Endothelial cell of coronary artery (primary cell): ENCODE measurements at places on chromosomes 7 and 10. TPM values are rescaled to one million over a fixed set of nuclear protein-coding genes. Genes with fewer than 3 reads are reported as not detected.

The CREB3L2 gene
- total RNA-seq, result 16.2 and 37.5 TPM in 2 replicates

The PRKG1 gene
- 1.9 and 3.9 TPM in 2 replicates for total RNA-seq

The DOCK4 gene
- total RNA-seq, result 160 and 199 TPM in 2 replicates

The GDF10 gene
- total RNA-seq, result not detected in 2 replicates

The HABP2 gene
- not detected in 2 replicates for total RNA-seq

The SHLD2 gene
- total RNA-seq, result 18.6 and 19.1 TPM in 2 replicates

The NOBOX gene
- total RNA-seq, result not detected in 2 replicates

The SEMA4G gene
- 0.63 and 0.94 TPM in 2 replicates for total RNA-seq

The PLXNA4 gene
- 0.75 and 18.4 TPM in 2 replicates for total RNA-seq

The CYP2C9 gene
- total RNA-seq, result not detected in 2 replicates

The NEBL gene
- total RNA-seq, result 3.1 and 4.5 TPM in 2 replicates

The TMEM229A gene
- not detected in 2 replicates for total RNA-seq

The BET1 gene
- 22.6 and 23.8 TPM in 2 replicates for total RNA-seq

The FBXL13 gene
- total RNA-seq, result 1.2 and 29.6 TPM in 2 replicates
